ENCODE measurements at places on chromosomes 12 and 14.

GRCh38 chr14:86847140-86847539 is 1145.8 kb downstream of the GALC start:
- no peak for DNase-seq

DNA sequence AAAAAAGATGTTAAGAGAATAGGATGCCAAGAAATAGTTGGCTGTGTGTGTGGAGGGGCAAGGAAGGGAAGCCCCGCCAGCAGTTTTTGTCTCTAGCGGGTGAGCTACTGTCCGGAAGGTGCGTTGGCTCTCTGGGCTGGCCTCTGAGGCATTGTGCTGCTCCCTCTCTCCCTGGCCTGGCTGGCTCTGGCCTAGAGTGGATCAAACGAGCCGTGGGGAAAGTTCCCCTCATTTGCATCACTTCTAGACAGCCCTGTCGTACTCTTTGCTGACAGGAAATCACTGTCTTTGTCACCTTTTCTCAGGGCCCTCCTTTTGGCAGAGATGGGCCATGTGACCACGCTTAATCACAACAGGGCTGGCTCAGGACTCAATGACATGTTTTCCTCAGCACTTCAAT is 236.1 kb upstream of the NPAS3 start:
- DNase-seq: no peak

- no peak for DNase-seq
Observed at GRCh38 chr14:78399316-78399889, 229.2 kb downstream of the NRXN3 start.

DNA sequence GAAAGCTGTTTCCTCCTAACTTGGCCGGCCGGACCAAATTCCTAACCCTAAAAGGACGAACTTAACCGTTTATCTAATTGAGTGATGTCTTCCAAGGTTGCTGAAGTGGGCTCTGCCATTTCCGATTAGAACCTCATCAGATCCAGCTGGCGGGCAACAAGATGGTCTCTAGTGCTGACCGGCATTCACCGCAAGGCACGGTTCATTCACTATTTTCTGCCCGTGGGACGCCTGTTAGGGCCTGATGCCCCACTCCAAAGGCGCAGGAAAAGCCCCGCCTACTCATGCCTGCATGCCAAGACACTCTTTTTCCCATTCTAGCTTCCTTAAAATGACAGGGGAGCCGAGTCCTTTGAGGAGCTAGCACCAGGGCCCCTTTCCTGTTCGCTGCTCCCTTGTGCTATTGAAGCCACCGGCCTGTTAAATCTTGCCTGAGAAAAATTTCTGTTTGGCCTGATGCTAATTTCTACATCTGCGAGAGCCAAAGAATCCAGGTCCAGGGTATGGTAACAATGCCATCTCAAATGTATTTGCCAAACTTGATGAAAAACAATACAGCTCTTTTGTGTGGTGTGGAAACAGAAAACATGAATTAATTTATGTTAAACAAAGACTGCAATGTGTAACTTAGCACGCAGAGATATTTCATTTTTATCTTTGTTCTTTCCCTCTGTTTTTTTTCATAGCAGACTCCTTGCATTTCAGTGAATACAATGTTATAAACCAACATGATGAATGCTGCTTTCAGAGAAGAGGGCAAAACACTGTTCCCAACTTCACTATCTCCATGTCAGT is 1071.2 kb upstream of the USP15 start:
- no peak for DNase-seq

DNA sequence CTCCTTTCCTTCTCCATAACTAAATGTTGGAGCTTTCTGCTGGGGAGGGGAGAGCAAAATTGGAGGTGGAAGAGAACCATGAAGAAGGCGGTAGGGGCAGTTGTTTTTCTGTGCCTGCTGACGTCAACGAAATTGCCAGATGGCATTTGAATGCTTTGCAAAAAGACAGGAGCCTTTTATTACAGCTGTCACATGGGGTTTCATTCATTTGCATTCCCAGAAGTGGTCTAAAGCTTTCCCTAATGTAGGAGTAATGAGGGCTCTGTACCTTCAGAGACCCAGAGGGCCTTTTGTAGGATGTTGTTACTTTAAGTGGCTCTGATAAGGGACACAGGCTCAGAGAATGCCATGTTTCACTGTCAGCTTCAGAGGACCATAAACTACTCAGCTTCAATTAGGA is 107.1 kb upstream of the SLCO1C1 start:
- no peak for DNase-seq

All from stimulated activated CD4-positive, alpha-beta T cell treated with anti-CD3 and anti-CD28 coated beads, Interleukin-2, amount 100 ng/mL, for 4 hours (primary cell).